NCI-H1417 (cell line): ENCODE measurements at places on chromosomes 11 and 22.

GRCh38 chr11:73972187-73972586, 10.5 kb downstream of the UCP2 start:
- DNase-seq = peak; percentile 39

DNA sequence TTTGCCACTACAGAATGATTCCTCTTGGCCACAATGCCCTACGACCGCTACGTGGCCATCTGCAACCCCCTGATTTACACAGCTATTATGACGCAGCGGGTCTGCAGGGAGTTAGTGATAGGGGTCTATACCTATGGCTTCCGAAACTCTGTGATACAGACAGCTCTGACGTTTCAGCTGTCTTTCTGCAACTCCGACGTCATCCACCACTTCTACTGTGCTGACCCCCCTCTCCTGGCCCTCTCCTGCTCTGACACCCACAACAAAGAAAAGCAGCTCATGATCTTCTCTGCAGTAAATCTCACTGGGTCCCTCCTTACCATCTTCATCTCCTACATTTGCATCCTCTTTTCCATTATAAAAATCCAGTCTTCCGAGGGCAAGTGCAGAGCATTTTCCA, 52.3 kb upstream of the OR5P2 start:
- DNase-seq = no peak

DNA sequence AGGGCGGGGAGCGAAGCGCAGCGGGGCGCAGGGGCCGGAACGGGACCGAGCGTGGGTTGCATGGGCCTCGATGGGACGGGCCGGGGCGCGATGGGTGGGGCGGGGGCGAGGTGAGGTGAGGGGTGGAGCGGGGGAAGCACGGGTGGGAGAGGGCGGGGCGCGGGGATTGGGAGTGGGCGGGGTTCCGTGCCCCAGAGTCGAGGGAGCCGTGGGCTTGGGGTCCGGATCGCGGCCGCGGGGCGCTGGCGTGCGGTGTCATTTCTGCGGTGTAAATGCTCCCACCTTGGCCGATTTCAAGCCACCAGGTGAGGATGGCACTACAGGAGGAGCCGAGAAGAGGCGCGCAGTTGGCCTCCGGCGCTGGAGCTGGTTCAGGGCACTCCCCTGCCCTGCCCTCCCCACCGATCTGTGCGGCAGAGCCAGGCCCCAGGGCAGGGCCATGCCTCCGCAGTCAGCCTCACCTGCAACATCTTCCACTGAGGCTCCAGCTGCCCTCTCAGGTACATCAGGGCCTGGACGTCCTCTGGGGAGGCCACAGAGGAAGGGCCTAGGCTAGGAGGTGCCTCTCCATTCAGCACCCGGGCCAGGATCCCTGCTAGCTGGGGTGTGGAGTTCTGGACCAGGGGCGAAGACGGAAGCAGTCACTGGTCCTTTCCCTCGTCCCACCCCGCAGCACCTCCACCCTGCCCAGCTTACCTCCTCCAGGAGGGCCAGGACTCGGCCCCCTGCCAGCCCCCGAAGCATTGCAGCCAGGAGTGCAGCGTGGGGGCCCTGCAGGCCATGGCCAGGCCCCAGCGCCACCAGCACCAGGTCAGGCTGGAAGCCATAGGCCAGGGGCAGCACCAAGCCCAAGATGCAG, 620 bp upstream of the TUBGCP6 start:
- DNase-seq = no peak

- DNase-seq = no peak
Observed at GRCh38 chr11:13302420-13302958, 24.9 kb downstream of the BMAL1 start.

DNA sequence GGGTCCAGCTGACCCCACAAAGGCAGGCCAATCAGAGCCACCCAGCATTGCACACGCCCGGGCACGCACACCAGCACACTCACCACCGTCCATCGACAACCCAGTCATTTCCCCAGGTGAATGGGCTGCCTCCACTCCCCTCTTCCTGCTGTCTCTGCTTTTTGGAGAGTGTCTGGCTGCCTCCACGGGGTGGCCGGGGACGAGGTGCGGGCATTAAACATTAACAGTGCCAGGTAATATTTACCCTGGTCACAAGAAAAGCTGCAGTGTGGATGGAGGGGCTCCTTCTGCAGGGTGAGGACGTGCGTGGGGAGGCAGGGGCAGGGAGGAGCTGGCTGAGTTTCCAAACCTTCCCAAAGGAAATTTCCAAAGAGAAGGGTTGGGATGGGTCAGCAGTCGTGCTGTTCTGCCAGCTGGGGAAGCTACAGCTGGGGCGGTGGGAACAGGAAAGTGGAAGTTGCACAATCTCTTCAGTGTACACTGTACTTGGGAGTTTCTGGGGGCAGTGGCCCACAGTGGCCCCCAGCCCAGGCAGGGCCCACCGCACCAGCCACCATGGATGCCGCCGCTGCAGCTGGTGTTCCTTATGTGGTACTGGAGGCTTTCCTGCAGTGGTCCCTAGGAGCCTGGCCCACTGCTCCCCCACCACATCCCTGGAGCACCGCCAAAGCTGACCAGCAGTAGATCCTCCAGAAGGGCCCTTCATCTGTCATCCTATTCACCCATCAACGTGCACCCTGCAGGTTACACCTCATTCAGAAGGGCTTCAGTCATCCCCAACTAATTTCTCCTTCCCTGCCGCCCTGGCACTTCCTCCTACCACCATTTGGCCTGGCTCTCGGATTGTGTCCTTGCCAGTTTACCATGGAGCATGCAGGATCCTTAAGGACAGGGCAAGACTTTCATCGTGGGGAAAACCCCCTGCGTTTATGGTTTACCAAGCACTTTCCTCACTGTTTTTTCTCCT, at the start of gene FXYD2:
TSS of gene FXYD2 (minus strand) at position 174 of the 967 bp plus-strand sequence. CDS start at position 108, 66 bp downstream.
- peak; percentile 45 for DNase-seq

DNA sequence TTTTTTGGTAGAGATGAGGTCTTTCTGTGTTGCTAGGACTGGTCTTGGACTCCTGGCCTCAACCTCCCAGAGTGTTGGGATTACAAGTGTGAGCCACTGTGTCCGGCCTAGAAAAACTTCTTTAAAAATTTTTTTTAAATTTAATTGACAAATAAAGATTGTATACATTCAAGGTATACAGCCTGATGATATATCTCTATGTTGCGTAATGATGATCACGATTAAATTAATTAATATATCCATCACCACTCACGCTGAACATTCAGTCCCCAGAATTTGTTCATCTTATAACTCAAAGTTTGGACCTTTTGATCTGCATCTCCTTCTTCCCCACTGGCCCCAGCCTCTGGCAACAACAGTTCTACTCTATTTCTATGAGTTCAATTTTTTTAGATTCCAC, 27.2 kb downstream of the VSTM5 start:
- DNase-seq = no peak

- no peak for DNase-seq
Observed at GRCh38 chr11:40338739-40339138, 1120.7 kb downstream of the LRRC4C start.

GRCh38 chr11:79150320-79150719, 290.5 kb downstream of the TENM4 start:
- no peak for DNase-seq

DNA sequence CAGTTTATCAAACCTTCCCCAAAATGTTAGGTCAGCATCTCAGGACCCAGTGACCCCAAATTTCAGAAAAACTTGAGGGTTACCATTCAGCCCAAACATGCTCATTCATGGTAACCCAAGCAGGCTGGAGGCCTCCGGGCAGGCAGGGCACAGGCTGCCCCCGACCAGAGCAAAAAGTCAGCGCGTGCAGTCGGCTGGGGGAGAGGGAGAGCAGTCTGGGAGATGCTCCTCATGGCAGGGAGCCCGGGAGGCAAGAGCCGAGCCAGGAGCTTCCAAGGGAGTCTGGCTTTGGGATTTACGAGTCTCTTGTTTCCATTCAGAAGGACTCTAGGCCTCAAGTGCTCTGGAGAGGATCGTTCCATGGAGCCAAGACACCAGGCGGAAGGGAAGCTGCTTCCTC, 45.7 kb downstream of the RPUSD4 start:
- no peak for DNase-seq

DNA sequence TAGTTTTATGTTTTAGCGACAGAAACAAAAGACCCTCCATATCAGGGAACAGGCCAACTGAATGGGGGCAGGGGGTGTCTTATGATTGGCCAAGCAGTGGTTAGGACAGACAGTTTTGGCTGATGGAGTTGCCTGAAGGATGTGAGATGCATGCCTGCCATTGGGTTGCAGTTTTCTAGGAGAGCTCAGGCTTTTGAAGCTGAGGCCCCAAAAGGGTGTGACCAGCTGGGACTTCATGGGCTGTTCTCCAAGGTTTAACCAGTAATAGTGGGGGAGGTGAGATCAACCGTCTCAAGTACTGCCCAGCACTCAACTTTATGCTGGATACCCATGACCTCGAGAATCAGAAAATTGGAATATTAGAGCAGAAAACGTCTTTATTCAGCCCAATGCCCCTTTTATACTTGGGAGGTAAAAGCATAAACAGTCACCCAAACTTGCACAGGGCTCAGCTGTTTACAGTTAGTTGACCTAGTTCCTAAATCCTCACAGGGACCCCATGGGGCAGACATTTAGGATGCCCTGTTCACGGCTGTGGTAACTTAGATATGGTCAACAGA, 13.5 kb downstream of the DTX4 start:
- no peak for DNase-seq

DNA sequence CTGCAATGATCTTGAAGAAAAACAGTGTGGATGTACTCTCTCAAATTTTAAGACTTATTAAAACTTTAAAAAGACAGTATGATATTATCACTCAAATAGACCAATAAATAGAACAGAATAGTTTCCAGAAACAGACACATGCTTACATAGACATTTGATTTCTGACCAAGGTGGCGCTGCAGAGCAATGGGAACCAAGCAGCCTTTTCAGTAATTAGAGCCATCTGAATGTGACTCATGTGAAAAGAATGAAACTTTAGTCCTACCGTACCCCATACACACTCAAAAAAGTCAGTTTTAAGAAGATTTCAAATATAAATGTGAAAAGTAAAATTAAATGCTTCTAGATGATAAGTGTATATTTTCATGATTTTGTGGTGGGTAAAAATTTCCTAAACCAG, 74.2 kb upstream of the MS4A8 start:
- no peak for DNase-seq

DNA sequence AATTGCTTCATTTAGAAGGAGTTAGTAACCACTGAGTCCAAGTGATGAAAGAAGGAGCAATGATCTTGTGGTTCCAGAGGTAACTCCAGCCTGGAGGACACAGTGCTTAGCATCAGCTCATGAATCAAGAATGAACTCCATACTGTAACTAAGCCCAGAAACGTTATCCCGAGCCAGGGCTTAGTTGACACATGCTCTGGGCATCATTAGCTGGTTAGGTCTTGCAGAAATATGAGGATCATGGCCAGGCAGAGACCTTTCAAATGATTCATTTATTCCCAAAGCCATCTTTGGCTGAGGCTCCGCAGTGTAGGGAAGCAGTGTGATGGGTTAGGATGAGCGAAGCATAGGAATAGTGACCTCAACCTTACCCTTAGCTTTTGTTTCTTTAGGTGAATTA, 277.4 kb downstream of the FAM76B start:
- no peak for DNase-seq

DNA sequence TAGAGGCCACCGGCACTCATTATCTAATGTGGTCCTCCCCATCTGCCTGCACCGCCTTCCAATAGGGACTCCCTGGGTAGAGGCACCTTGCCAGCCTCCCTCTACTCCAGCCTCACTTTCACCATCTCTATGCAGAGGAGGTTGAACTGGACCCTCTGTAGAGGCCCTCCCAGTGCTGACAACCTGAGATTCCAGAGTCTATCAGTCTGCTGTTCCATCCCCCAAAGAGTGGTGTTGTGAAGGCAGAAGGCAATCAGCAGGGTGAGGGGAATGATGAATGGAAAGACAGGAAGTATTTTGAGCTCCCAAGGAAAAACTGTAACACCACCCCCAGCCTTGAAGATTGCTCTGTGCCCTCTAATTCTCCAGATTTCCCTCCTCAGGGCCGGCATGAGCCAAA, 77.9 kb downstream of the THAP12 start:
- no peak for DNase-seq

GRCh38 chr22:47954107-47954506, 1191.7 kb downstream of the TBC1D22A start:
- no peak for DNase-seq

DNA sequence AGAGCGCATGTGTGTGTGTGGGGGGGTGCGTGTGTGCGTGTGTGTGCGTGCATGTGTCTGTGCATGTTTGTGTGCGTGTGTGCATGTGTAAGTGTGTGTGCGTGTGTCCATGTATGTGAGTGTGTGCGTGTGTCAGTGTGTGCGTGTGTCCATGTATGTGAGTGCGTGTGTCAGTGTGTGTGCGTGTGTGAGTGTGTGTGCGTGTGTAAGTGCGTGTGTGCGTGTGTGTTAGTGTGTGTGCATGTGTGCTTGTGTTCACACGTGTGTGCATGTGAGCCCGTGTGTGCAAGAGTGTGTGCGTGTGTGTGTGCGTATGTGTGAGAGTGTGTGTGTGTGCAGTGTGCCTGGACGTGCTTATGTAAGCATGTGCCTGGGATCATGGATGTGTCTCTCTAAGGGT, 14.7 kb upstream of the APOL6 start:
- DNase-seq = no peak

DNA sequence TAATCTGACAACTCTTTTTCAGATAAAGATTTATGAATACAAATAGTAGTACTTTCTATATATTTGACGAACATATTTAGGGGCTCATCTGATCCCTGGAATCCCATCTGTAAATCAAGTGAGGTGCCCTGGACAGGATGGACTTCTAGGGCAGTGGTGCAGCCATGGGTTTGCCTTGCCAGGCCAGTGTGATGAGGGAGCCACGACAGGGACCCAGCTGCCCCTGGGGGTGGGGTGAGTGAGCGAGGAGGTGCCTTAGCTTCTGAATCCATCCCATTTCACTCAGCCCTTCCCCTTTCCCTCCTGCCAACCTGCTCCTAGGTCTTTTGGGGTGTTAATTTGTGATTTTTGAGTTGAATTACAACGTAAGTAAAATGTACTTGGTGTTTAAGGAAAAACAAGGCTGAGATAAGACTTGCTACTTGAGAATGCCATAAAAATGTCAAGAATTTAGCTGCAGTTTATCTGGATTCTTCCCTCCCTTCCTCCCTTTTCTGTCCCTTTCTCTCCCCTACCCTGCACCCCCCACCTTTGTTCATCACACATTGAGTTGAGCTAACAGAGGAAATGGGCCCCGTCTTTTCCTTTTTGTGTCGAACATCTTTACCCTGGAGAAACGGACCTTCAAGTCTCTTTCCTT, 60.8 kb downstream of the PPFIBP2 start:
- no peak for DNase-seq

- DNase-seq = no peak
Observed at GRCh38 chr11:8787372-8787771, 104.8 kb downstream of the RPL27A start.

DNA sequence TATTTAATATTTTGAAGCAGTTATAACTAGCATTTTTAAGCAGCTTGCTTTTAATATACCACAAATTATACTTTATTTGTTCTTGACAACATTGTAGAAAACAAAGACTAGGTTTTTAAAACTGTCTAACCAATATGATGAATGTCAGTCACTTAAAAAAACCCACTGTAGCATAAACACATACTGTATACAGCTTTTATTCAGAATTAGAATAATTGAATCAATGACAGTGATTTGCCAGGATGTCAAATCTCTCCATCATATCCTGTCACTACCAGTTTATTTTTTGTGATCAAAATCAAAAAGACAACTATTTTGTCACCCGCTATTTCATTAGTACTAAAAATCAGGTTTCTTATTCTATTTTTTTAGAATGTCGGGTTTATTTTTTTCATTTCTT, 26.5 kb downstream of the PAX6 start:
- DNase-seq = no peak

GRCh38 chr11:47143322-47143721, 33.4 kb downstream of the ARFGAP2 start:
- peak; percentile 55 for DNase-seq
